ENCODE measurements at places on chromosomes 5 and 9.

- no peak for DNase-seq
These were observed 11.2 kb downstream of the MVB12B start for GRCh38 chr9:126337729-126338372.

GRCh38 chr5:132003170-132003744 lies 8.2 kb downstream of the ACSL6 start:
- no peak for DNase-seq

- DNase-seq, result no peak
These were observed 49.7 kb upstream of the ARL15 start for GRCh38 chr5:54360089-54360488.

- peak; percentile 86 for DNase-seq
These were observed 142.5 kb downstream of the ACER2 start for GRCh38 chr9:19551124-19551929.

DNA sequence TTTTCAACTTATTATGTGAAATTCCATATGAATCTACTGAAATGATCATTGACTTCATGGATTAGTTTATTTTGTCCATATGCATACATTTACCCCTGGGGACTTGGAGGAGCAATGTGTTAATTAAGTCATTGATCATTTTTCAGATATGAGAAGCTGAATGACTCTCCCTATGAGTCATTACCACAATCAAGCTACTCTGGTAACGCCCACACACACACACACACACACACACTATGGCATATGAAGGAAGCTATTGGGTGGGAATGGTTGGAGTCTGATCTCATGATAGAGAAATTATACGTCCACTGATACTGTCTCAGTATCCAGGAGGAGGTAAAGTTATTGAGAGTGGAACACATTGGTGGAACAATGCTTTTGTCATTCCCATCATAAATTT lies 528.9 kb downstream of the AGTPBP1 start:
- DNase-seq, result peak; percentile 24

DNA sequence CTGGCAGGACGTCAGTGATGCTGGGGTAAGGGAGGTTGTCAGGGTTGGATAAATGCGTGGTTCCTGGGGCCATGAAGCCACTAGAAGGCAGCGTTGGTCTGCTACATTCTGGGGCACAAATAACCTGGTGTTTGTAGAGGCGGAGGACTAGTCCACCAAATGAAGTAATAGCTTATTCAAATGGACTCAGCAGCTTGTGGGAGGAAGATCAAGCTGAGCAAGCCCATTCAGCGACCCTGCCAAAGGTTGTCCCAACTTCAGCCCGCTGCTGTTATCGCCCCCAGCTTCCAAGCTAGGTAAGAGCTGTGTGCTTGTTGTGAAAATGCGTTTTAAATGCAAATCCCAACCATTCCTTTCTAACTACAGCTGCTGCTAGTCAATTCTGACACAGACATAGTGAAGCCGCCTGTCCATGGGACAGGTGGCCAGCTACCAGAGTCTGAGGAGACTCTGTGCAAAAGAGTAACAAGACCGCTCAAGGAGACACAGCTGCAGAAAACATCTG lies 7.6 kb upstream of the FAM240B start:
- DNase-seq, result peak; percentile 8

DNA sequence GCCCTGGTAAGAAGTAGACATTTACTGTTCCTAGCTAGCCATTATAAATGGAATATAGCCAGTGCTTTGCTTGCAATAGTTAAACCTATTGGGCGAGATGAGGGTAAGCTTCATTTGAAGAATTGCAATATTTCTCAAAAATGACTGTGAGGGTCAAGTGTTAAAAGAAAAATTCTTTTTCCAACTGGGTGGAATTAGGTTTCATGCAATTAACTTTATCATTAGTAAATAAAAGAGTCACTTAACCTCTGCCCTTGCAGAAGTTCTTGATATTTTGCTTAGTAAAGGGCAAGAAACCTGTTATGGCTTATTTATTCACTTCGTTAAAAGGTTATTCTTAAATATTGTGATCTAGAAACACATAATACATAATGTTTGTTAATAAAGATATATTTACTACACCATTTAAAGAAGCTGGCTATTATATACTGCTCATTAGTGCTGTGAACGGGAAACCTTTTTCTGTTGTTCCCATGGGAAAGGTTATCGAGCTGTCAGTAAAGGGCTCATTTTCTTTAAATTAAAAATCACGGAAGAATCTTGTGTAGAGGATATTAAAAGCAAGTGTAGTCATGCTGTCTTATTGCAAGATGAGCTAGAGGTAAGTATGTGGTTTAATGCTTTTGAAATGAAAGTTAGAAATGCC lies 370.5 kb downstream of the CSNK1G3 start:
- DNase-seq, result peak; percentile 85

GRCh38 chr5:56409331-56410190 lies 176.4 kb upstream of the ANKRD55 start:
- DNase-seq, result no peak

GRCh38 chr5:35821513-35821912 lies 35.2 kb upstream of the IL7R start:
- no peak for DNase-seq

- no peak for DNase-seq
These were observed 317.0 kb upstream of the RFX3 start for GRCh38 chr9:3842839-3843238.

DNA sequence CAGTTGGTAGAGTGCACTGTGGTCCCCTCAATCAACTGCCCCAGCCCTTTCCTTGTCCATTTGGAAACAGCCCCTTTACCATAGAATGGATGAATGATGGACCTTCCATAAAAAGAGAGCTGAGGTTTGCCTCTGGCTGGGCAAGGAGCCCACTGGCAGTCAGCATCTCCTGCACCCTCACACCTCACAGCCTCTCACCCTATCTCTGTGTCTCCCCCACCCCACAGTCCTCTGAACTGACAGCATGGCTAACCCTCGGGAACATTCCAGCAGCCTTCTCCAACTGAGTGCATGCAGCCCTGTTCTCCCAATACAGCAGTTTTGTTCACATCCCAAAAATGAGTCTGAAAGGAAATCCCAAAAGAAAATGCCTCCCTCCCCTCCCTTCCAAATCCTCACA lies 51.7 kb downstream of the RETREG1 start:
- DNase-seq, result no peak

DNA sequence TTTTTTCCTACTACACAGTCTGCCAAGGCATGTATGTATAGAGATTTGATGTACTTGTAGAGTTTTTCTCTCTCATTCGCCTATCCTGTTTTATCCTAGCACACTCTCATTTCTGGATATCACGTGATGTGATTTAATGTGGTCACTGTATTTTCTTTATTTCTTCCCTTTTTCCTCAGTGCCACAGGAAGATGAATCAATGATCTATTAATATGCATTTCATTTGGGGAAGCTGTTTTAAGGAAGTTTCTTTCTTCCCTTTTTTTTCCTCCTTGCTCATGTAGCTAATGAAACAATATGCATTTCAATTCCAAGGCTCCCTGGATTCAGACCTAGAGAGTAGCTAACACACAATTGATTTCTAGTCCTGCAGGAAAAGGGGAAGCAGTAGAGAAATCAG lies 506.3 kb upstream of the WWC1 start:
- no peak for DNase-seq

- DNase-seq, result peak; percentile 76
These were observed 39.9 kb downstream of the MOCS2 start for GRCh38 chr5:53069626-53070025.

- DNase-seq, result peak; percentile 14
These were observed 21.1 kb downstream of the CPEB4 start for GRCh38 chr5:173909199-173909598.

Measured in NCI-H69 (cell line).